Uterus (tissue), 4 donors: ENCODE measurements at places on chromosomes 11 and 22. TPM values are rescaled to one million over a fixed set of nuclear protein-coding genes. Genes with fewer than 3 reads are reported as not detected.

- no peaks in the 10 kb centered on the region for H3K36me3 ChIP-seq
- no peaks in the 10 kb centered on the region for H3K4me1 ChIP-seq
- DNase-seq: peak; percentile 35
- peak overlapping the region; percentile 14 for H3K27ac ChIP-seq
- H3K27me3 ChIP-seq: no peaks in the 10 kb centered on the region
Measured at GRCh38 chr22:23278883-23279675, 98.8 kb downstream of the BCR start.

GRCh38 chr11:10623797-10624761 is 55.6 kb upstream of the LYVE1 start:
- no peaks in the 10 kb centered on the region for H3K4me1 ChIP-seq
- no peaks in the 10 kb centered on the region for H3K27me3 ChIP-seq
- H3K27ac ChIP-seq: peak overlapping the region; percentile 78
- no peak overlapping the region for H3K4me3 ChIP-seq

DNA sequence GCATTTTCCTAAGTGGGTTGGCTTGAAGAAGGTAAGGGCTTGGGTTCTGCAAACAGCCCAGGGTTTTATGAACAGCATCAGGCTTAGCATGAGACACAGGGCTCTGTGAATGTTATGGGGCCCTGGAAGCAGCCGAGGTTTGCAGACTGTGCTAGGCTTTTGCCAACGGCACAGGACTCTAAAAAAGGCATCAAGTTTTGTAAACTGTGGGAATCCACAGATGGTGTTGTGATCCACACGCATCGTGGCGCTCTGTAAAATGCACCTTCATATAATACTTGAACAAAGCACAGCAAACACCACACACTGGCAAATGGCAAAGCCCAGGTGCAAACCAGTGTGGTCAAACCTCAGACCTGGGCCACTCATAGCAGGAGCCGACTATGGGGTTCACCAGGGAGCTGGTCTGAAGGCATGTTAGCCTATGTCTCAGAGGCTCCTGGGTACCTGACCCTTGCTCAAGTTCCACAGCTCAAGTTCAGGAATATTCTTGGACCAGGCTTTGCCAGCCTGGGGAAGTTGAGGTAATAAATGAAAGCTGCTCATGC is 2.4 kb upstream of the SLCO2B1 start:
- H3K4me3 ChIP-seq: no peak overlapping the region
- no peak overlapping the region for H3K27ac ChIP-seq
- no peaks in the 10 kb centered on the region for H3K36me3 ChIP-seq
- H3K27me3 ChIP-seq: no peaks in the 10 kb centered on the region
- H3K4me1 ChIP-seq: no peaks in the 10 kb centered on the region

DNA sequence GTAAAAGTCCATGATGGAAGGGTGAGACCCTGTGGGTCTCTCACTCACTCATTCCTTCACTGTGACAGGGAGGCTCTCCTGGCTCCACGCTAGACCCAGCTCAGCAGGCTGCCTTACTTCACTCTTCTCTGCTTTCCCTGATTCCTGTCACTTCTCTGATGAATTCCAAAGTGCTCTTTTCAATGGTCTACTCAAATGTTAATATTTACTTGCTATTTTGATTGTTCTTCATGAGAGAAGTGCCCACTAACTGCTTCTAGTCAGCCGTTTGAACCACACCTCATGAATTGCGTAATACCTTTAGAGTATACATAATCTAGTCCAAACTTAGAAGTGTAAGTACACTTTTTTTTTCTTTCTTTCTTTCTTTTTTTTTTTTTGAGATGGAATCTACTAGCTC is 1350.2 kb upstream of the RAG2 start:
- H3K4me1 ChIP-seq: no peaks in the 10 kb centered on the region
- H3K27ac ChIP-seq: no peak overlapping the region
- no peak overlapping the region for H3K4me3 ChIP-seq
- H3K36me3 ChIP-seq: no peaks in the 10 kb centered on the region
- DNase-seq: no peak

- no peak overlapping the region for H3K27ac ChIP-seq
- no peaks in the 10 kb centered on the region for H3K27me3 ChIP-seq
- H3K4me1 ChIP-seq: no peaks in the 10 kb centered on the region
Measured at GRCh38 chr22:48320683-48321451, 1506.8 kb downstream of the BRD1 start.

DNA sequence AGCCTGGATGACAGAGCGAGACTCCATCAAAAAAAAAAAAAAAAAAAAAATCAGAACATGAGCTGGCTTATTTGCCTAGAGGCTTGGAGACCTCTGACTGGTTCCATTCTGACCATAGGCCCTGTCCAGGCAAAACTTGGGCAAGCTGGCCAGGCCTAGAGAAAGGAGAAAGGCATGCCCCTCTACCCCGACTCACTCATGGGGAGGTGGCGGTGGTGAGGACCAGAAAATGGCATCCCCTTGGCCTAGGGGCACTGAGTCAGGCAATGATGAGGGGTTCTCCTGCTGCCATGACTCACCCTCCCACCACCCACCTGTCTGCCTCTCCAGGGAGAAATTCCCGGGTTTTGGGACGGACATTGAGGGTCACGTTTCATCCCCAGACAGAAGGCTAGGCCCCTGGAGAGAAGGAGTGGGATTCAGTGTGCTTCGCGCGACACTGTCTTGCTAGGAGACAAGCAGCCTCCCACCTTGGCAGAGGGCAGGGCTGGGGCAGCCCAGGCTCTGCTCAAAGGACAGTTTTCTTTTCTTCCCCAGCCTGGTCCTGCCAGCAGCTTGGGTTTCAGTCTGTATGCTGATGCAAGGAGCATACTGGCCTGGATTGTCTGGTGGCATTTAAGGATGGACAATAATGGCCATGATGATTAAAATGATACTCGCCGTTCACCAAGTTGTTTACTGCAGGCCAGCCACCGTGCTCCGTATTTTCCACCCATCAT is 17.2 kb downstream of the TOB2 start:
- no peak overlapping the region for H3K27ac ChIP-seq
- H3K27me3 ChIP-seq: no peaks in the 10 kb centered on the region
- no peaks in the 10 kb centered on the region for H3K4me1 ChIP-seq
- H3K36me3 ChIP-seq: no peaks in the 10 kb centered on the region
- no peak for DNase-seq

GRCh38 chr11:69914286-69915150 is 95.3 kb upstream of the FGF3 start:
- no peak for DNase-seq
- H3K4me3 ChIP-seq: no peak overlapping the region
- peak overlapping the region; percentile 80 for H3K27ac ChIP-seq
- H3K27me3 ChIP-seq: no peaks in the 10 kb centered on the region
- H3K4me1 ChIP-seq: no peaks in the 10 kb centered on the region

DNA sequence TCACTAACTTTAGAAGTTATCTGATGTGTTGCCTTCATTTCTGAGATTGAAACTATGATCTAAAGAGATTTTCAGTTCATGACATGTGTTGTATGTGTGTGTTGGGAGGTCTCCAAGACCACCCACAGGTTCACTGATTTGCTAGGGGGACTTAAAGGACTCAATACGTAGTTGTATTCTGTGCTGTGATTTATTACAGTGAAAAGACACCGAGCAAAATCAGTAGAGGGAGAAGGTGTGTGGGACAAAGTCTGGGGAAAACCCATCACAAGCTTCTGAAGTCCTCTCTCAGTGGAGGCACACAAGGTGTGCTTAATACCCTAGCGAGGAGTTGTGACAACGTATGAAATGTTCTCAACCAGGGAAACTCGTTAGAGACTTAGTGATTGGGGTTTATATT is 35.6 kb downstream of the RNF169 start:
- no peak overlapping the region for H3K4me3 ChIP-seq
- no peak for DNase-seq
- H3K36me3 ChIP-seq: no peaks in the 10 kb centered on the region
- H3K4me1 ChIP-seq: peaks cover 4% of the 10 kb centered on the region

DNA sequence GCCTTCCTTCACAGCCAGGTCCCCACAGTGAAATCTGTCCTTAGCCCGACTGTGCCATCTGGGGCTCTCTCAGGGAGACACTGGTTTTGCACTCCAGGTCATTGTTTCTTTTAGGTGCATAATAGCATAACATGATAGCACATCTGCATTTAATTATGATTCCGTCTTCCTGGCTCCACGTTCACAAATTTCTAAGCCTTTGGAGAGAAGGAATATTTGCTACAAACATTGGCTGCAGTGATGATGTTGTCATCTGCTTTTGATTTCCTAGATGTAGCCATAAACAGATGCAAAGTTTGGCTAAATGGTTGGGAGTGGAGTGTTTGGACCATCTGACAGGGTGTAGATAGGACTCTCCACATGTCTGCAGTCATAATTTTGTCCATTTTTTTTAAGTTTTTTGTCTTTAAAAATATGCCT is 12.0 kb upstream of the CAT start:
- no peaks in the 10 kb centered on the region for H3K36me3 ChIP-seq
- H3K4me3 ChIP-seq: no peak overlapping the region
- no peaks in the 10 kb centered on the region for H3K27me3 ChIP-seq
- H3K27ac ChIP-seq: peak overlapping the region; percentile 58
- peak; percentile 17 for DNase-seq
- peaks cover 14% of the 10 kb centered on the region for H3K4me1 ChIP-seq

- H3K4me3 ChIP-seq: no peak overlapping the region
- no peak overlapping the region for H3K27ac ChIP-seq
- H3K4me1 ChIP-seq: peaks cover under 1% of the 10 kb centered on the region
- H3K36me3 ChIP-seq: no peaks in the 10 kb centered on the region
Measured at GRCh38 chr11:62129590-62130282, 5.9 kb downstream of the INCENP start.

DNA sequence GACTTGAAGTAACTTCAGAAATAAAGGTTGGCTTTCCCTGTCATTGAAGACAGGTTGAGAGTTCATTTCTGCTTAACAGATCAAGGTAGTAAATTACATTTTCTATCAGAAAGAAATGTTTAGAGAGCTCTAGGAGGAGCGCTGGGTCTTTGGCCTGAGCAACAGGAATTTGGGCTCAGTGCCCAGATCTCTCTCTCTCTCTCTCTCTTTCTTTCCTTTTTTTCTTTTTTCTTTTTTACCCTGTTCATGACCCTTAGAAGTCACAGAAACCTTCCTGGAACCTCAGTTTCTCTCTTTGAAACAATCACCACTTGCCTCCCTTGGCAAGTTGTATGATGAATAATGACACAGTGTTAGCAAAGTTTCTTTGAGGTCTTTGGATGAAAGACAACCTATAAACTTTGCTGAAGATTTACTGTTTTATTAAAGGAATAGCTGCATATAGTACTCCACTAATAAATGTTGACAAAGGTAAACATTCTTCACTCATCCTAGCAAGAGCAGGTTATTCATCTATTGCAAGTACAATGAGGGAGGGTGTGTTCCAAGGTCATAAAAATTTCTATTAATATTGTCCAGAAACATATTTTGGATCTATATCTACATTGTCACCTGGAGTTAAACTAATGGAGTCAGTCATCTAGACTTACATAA is 35.5 kb upstream of the RASSF10 start:
- no peak overlapping the region for H3K4me3 ChIP-seq
- no peak for DNase-seq
- H3K4me1 ChIP-seq: no peaks in the 10 kb centered on the region
- H3K27ac ChIP-seq: no peak overlapping the region
- H3K27me3 ChIP-seq: no peaks in the 10 kb centered on the region

- H3K27ac ChIP-seq: no peak overlapping the region
- H3K27me3 ChIP-seq: no peaks in the 10 kb centered on the region
- H3K36me3 ChIP-seq: no peaks in the 10 kb centered on the region
- no peaks in the 10 kb centered on the region for H3K4me1 ChIP-seq
Measured at GRCh38 chr11:78921509-78921908, 346.8 kb upstream of the NARS2 start.

GRCh38 chr11:68550485-68550817 is 89.9 kb downstream of the PPP6R3 start:
- H3K4me3 ChIP-seq: no peak overlapping the region
- no peak for DNase-seq
- peak overlapping the region; percentile 7 for H3K27ac ChIP-seq

GRCh38 chr11:65246506-65246905 is 15.3 kb upstream of the POLA2 start:
- no peak overlapping the region for H3K27ac ChIP-seq
- no peaks in the 10 kb centered on the region for H3K36me3 ChIP-seq
- H3K4me3 ChIP-seq: no peak overlapping the region
- no peaks in the 10 kb centered on the region for H3K27me3 ChIP-seq
- no peaks in the 10 kb centered on the region for H3K4me1 ChIP-seq
- no peak for DNase-seq

GRCh38 chr11:121741761-121742361 is 289.1 kb upstream of the SORL1-AS1 start:
- H3K36me3 ChIP-seq: no peaks in the 10 kb centered on the region
- H3K4me1 ChIP-seq: no peaks in the 10 kb centered on the region
- H3K27me3 ChIP-seq: no peaks in the 10 kb centered on the region

DNA sequence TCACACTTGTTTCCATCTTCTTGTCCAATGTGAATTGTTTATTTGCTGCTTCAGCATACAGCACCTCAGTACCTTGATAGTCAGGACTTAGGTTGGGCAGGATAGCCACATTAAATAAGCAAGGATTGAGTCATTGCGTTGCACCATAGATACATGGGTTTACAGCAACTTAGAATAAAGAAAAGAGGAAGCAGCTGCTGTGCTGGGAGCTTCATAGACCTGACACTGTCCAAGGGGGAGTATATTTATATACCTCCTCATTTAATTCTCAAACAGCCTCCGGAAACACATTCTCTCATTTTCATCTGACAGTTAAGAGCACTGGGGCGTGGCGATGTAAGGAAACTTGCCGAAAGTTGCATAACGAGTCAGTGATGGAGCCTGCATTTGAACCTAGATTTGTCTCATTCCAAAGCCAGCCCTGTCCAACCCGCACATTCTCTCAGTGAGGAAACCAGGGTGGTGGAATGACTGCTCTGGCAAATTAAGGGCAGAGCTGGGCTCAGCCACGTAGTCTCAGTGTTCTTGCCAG is 42.2 kb downstream of the UBASH3B start:
- H3K27me3 ChIP-seq: no peaks in the 10 kb centered on the region
- no peaks in the 10 kb centered on the region for H3K36me3 ChIP-seq
- DNase-seq: no peak
- H3K27ac ChIP-seq: no peak overlapping the region
- no peak overlapping the region for H3K4me3 ChIP-seq
- H3K4me1 ChIP-seq: no peaks in the 10 kb centered on the region

GRCh38 chr11:16605389-16605893 is 133.0 kb upstream of the C11orf58 start:
- peak overlapping the region; percentile 31 for H3K4me3 ChIP-seq
- H3K27me3 ChIP-seq: peaks cover 36% of the 10 kb centered on the region
- H3K27ac ChIP-seq: peak overlapping the region; percentile 65
- H3K4me1 ChIP-seq: no peaks in the 10 kb centered on the region

The MS4A6E gene
- total RNA-seq: not detected

The MRPL17 gene
- 30.6 TPM for total RNA-seq

The FXYD6 gene
- total RNA-seq: 85.3 TPM

The IL10RA gene
- total RNA-seq: 11.9 TPM

The KMT2A gene
- 89.0 TPM for total RNA-seq

The UBQLN3 gene
- total RNA-seq: 1.5 TPM

The SLC6A5 gene
- total RNA-seq: not detected

The ANKRD42 gene
- 13.0 TPM for total RNA-seq

The RNF26 gene
- 23.1 TPM for total RNA-seq

The LRRN4CL gene
- total RNA-seq: 36.9 TPM

The LRRC32 gene
- 19.7 TPM for total RNA-seq

The APOBEC3G gene
- total RNA-seq: 36.1 TPM

The CALCA gene
- not detected for total RNA-seq

The MMP11 gene
- total RNA-seq: not detected

The SLC1A2 gene
- 2.9 TPM for total RNA-seq

The SYT7 gene
- 10.0 TPM for total RNA-seq
